Central memory CD8-positive, alpha-beta T cell (primary cell): ENCODE measurements at places on chromosomes 7 and 10.

DNA sequence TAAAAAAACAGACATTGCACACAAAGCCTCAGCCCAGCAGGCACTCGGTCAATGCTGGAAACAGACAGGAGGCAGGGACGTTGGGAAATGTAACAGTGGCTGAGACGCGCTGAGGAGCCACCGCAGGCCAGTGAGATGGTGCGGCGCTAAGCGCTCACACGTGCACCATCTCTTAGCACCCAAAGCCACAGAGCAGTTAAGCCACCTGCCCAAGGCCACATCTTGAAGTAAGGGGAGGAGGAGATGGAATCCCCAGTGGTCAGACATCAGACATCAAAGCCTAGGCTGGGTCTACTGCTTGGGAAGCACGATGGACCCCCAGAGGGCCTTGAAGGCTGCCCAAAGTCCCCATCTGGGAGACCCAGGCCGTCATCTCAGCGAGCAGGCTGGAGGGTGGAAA, 15.6 kb downstream of the LAT2 start:
- H3K4me3 ChIP-seq = no peak overlapping the region
- no peak overlapping the region for H3K27ac ChIP-seq
- peaks cover 1% of the 10 kb centered on the region for H3K36me3 ChIP-seq
- no peaks in the 10 kb centered on the region for H3K27me3 ChIP-seq
- no peaks in the 10 kb centered on the region for H3K4me1 ChIP-seq
- DNase-seq = no peak

DNA sequence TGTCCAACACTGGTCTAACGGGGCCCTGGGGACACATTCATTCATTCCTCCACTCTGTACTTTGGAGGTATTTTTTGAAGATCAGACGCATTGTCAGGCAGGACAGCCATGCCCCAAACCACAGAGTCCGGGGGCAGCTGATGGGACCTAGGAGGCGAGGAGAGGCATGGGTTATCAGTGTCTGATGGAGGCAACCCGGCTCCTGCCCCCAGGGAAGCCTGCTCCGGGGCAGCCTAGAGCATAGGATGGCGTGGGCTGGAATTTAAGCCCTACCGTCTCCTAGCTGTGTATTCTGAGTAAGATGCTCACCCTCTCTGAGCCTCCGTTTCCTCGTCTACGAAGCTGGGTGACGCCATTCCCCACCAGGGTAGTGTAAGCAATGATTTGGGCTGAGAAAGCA, 55.4 kb upstream of the ELN start:
- no peak overlapping the region for H3K27ac ChIP-seq
- H3K27me3 ChIP-seq = peaks cover 33% of the 10 kb centered on the region
- H3K36me3 ChIP-seq = no peaks in the 10 kb centered on the region
- no peak overlapping the region for H3K4me3 ChIP-seq
- H3K4me1 ChIP-seq = no peaks in the 10 kb centered on the region
- DNase-seq = no peak

DNA sequence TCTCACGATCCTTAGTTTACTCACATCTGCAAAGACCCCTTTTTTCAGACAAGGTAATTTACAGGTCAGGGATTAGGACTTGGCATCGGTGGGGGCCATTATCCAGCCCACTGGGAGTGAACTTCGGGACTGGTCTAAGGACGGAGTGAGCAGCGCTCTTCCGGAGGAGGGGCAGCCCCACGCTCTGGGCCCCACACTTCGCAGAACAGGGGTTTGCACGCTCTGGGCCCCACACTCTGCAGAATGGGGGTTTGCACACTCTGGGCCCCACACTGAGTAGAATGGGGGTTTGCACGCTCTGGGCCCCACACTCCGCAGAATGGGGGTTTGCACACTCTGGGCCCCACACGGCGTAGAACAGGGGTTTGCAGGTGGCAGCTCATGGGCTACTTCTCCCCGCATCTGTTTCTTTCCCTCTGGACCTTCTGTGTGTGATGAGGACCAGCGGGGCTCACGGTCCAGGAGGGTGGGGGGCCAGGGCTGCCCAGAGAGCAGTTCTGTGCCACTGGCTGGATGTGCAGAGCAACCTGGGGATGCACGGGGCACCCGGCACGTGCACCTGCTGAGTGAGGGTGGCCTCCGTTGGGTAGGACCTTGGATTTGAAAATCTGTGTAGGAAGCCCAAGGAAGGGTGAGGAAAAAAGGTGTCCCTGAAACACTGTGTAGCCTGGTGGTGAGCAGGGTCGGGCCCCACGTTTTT, 134.8 kb downstream of the WDR37 start:
- no peak overlapping the region for H3K27ac ChIP-seq
- H3K4me3 ChIP-seq = no peak overlapping the region
- peaks cover 16% of the 10 kb centered on the region for H3K4me1 ChIP-seq
- DNase-seq = no peak
- peaks cover 2% of the 10 kb centered on the region for H3K36me3 ChIP-seq
- no peaks in the 10 kb centered on the region for H3K27me3 ChIP-seq

- H3K36me3 ChIP-seq = no peaks in the 10 kb centered on the region
- H3K4me3 ChIP-seq = no peak overlapping the region
- H3K27ac ChIP-seq = no peak overlapping the region
- H3K27me3 ChIP-seq = peaks cover 58% of the 10 kb centered on the region
- no peaks in the 10 kb centered on the region for H3K4me1 ChIP-seq
These were observed 23.8 kb upstream of the LARP4B start for GRCh38 chr10:955127-955819.

DNA sequence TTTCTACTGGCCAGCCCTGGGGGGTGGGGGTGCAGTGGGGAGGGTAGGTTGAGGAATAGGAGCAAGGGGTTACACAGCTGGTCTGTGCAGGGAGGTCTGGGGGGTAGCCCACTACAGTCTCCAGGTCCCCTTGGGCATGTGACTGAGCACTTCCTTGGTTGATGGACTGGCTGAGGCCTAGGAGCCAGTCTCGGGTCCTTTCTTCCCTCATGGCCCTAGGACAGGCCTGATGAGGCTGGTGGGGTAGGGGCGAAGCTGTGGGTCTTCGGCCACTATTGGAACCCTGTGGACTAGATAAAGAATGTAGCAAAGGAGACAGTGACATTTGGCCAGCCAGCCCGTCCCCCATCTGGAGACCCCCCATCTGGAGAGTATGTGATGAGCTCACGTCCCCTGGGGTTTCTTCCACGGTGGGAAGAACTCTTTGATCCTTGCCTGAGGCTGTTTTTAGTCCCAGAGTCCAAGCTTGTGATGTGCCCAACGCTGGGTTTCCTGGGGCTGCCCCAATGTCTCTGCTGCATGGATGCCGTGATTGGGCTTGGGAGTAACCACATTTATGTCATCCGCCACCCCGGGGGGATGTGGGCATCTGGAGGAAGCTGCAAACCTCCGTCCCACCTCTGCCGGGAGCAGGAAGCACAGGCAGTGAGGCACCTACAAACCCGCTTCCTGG, 20.7 kb downstream of the FAM241B start:
- peaks cover 22% of the 10 kb centered on the region for H3K27me3 ChIP-seq
- H3K4me1 ChIP-seq = peaks cover 15% of the 10 kb centered on the region
- no peaks in the 10 kb centered on the region for H3K36me3 ChIP-seq

DNA sequence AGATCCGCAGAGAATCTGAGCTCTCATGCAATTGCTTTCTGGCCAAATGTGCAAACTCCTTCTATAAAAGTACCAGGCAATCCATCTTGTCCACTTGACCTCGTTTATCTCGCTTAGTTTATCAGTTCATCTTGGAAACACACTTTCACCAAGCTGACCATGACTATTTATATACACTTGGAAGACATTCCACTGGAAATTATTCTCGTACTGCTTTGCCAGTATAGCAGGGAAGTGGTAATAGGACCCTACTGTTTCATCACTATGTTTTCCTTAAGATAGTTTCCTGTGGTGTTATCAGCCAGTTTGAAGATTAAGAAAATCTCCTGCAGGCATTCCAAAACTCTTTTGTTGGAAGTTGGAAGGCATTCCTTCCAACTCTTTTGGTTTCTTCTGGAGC, 115.3 kb upstream of the FAM171A1 start:
- no peaks in the 10 kb centered on the region for H3K4me1 ChIP-seq
- H3K4me3 ChIP-seq = no peak overlapping the region
- DNase-seq = no peak
- peaks cover 42% of the 10 kb centered on the region for H3K27me3 ChIP-seq
- H3K27ac ChIP-seq = no peak overlapping the region
- H3K36me3 ChIP-seq = no peaks in the 10 kb centered on the region

- H3K27ac ChIP-seq = no peak overlapping the region
- DNase-seq = no peak
- H3K27me3 ChIP-seq = peaks cover 28% of the 10 kb centered on the region
- no peak overlapping the region for H3K4me3 ChIP-seq
- H3K36me3 ChIP-seq = no peaks in the 10 kb centered on the region
These were observed 75.5 kb upstream of the AGK start for GRCh38 chr7:141475679-141476078.

GRCh38 chr7:92797693-92798092, 38.7 kb downstream of the CDK6 start:
- no peaks in the 10 kb centered on the region for H3K27me3 ChIP-seq
- no peak overlapping the region for H3K4me3 ChIP-seq
- H3K4me1 ChIP-seq = peaks cover 20% of the 10 kb centered on the region
- H3K27ac ChIP-seq = no peak overlapping the region
- H3K36me3 ChIP-seq = peaks cover 2% of the 10 kb centered on the region
- no peak for DNase-seq
